ENCODE measurements at places on chromosomes 16 and 17.

DNA sequence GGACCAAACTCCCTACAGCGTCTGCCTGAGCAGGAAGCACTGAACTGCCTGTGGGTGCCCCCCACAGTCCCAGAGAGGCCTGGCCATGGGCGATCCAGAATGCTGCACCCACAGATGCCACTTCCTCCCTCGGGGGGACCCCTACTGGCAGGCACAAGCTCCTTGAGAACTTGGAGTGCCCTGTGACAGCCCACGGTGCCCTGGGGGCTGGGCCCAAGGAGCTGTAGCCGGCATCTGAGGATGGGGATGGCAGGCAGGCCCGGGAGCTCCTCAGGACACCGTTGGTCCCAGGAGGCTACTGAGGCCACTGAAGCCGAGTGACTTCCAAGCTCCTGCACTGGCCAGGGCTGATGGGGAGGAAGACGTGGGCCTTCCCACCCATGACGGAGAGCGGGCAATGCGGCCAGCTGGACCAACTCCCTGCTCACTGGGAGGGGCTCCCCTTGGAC is 15.1 kb upstream of the RASD1 start:
- DNase-seq, result no peak

- DNase-seq, result no peak
Measured at GRCh38 chr17:67393809-67394397, 16.8 kb downstream of the PITPNC1 start.

DNA sequence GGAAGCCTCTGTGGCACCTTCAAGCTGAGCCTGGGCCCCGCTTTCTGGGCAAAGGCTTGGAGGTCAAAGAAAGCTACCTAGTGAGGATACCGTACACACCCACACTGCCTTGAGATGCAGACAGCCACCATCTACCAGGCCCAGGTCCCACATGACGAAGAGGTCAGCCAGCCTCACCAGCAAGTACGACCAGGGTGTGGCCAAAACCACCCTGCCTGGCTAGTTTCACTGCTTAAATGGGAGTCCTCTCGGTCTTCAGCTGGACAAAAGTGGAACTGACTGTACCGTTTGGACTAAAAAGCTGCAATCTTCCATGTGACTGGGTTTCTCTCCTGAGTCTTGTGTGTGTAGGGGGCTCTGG is 21.6 kb downstream of the VASN start:
- no peak for DNase-seq

- no peak for DNase-seq
Measured at GRCh38 chr17:41511116-41511515, 5.7 kb upstream of the KRT13 start.

DNA sequence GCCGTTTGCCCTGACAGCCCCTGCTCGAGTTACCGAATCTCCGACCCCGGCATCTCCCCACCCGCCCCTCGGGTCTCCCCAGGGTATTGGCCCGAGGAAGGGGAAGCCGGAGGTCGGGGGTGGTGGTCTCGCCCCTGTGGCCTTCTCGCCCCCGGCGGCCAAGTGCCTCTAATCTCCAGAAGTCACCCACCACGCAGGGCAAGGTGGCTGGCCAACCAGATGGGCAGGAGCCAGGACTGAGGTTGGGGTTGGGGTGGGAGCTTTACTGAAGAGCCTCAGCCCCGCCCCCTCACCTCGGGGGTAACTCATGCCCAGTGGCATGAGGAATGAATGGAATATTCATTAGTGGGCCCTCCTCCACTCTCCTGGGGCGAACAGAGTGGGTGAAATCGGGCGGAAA is 637 bp downstream of the DHRS11 start:
- no peak for DNase-seq

DNA sequence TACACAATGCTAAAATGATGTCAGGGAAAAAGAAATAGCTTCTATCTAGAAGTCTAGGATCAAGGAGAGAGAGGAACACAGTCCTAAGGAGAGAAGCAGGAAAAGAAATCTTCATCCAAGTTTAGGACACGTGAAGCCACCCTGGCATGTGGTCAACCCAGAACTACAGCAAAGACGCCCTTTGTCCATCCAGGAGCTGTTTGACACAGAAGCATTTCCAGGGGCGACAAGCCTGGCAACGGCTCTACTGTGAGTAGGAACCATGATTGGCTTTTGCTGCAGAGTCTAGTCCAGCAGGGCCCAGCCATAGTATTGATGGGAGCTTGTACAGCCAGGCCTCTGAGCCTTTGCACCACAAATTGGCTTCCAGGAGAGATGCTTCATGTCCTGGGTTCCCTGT is 185.4 kb upstream of the RPL38 start:
- no peak for DNase-seq

GRCh38 chr16:82040296-82040695 is 5.2 kb downstream of the HSD17B2 start:
- DNase-seq, result no peak

- peak; percentile 78 for DNase-seq
Measured at GRCh38 chr17:75345514-75346167, 56.4 kb upstream of the SLC25A19 start.

GRCh38 chr16:79171931-79172705 is 428.4 kb downstream of the MAF start:
- no peak for DNase-seq

GRCh38 chr17:73170324-73170723 is 5.5 kb downstream of the SSTR2 start:
- DNase-seq, result no peak

DNA sequence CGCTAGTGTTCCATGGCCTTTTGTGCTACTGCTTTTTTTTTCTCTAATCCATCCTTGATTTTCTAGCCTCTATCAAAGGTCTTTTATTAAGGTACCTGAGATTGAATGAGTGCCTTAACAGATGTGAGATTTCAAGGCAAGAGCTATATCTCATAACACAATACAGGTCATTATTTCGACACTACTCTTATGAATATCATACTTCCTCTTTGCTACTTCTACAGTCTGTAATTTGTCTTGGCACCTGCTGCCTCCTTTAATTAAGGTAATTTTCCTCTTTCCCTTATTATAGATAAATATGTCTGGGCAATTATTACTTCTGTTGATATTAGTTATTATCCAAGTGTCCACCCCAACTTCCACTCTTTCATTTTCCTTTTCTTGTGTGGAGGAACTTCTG is 5.3 kb downstream of the KRT28 start:
- no peak for DNase-seq

DNA sequence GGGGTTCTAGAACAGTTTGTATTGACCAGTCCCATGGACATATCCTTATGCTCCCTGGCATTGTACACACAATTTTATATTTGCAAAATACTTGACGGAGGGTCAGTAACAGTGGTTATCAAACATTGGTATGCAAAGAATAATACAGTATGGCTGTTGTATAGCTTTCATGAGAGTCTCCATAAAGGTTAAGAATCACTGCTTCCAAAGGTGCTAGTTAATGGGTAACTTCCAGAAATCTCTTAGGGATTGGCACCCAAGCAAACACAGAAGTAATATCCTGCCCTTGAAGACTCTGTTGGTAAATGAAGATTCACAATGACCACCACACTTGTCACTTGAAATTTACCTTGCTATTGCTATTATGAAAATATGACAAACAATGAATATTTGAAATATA is 239.2 kb downstream of the ZFHX3 start:
- DNase-seq, result no peak

DNA sequence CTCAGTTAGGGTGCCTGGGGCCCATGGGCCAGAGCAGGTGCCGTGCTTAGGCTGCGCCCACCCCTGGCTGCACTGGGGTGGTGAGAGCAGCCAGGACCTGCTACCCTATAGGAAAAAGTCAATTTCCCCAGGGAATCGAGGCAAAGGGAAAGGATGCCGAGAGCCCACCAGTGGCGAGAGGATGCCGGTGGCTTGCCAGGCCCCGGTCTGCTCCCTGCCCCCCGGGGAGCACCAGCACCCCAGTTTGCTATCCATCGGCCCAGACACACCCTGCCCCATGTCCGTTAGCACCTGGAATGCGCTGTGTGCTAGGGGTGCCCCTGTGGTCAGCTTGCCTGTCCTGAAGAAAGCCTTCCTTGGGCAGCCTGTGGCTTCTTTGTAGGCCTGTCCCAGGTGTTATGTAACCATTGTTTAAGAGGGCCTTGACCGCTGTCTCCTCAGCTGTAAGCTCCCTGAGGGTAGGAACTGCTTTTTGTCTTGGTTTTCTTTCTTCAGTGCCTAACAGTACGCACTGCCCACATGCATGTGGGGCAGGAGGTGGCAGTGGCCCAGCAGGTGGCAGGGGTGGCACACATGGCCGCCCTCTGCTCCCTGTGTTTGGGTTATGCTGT is 40.8 kb downstream of the NT5M start:
- no peak for DNase-seq

DNA sequence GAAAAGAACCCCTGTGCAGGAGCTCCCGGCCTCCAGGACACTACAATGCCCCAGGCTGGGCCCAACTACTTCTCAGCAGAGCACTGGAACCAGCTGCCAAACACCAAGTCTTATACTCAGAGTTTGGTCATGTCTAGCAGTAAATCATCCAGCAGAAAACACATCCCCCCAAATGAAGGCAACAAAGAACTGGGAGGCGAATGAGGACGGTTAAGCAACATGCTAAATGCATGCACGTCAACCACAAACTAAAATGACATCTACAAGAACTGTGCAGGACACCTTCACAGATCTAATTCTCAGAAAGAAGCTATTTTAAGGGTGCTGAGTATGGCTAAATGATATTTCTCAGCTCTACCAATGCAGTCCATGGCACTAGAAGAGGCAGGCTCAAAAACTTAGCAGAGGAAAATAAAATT is 7.6 kb upstream of the IRX5 start:
- DNase-seq, result no peak

GRCh38 chr17:44900894-44901293 is 1.6 kb upstream of the EFTUD2 start:
- DNase-seq, result no peak

- DNase-seq, result no peak
Measured at GRCh38 chr16:17138801-17139200, 332.0 kb downstream of the XYLT1 start.

- DNase-seq, result no peak
Measured at GRCh38 chr16:3774156-3774767, 56.9 kb upstream of the TRAP1 start.

- DNase-seq, result no peak
Measured at GRCh38 chr16:732936-733335, 6.0 kb downstream of the HAGHL start.

DNA sequence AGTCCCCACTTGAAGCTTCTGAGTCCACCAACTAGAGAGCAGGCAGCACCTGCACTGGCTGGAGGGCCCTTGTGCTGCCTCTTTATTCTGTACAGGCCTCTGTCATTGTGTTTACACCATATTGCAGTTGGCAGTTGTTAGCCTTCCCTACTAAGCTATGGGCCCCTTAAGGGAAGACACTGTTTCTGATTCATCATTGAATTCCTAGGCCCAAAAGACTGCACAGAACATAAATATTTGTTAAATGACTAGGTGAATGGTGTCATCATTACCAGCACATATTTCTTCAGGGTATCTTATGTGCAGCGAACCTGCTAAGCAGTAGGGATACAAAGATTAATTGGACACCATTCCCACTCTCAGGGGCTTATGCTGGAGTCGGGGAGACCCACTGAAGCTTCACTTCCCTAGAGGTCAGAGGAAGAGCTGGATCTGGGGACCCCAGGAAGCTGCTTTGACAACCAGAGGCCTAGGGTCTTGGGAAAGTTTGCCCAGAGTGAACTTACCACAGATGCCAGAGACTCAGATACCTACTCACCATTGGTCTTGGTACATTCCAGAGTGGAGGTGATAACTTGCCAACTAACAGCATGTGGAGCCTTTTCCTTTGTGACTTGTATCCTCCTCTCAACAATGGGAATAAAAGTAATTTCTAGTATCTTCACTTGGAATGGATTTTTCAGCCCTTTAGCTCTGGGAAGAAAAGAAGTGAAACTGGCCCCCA is 28.7 kb upstream of the DDX52 start:
- no peak for DNase-seq

DNA sequence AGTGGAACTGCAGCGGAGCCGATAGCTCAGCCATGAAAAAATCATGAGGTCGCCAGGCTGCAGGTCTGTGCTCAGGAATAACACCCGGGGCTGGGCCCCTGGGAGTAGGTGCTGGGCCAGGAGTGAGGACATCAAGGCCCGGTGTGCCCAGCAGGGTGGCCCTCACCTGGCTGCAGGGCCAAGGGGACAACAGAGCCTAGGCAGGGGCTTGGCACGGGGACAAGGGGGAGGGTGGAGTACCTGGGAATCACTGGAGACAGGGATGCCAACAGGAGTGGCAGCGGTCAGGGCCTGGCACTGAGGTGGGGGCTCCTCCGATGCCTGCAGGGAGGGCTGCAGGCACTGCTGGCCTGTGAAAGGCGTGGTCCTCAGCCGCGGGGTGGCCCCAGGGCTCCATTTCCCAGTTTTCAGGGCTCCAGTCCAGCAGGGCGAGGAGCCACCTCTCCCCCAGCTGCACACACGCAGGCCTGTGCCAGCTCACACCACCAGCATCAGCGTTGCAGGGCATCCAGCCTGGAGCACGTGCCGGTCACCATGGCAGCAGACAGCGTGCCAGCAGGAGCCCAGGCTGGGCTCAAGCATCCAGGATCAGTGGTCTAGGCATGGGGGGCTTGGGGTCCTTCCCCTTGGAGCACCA is 4.7 kb upstream of the FSCN2 start:
- no peak for DNase-seq

- no peak for DNase-seq
Measured at GRCh38 chr16:48132696-48133095, 23.1 kb downstream of the ABCC12 start.

DNA sequence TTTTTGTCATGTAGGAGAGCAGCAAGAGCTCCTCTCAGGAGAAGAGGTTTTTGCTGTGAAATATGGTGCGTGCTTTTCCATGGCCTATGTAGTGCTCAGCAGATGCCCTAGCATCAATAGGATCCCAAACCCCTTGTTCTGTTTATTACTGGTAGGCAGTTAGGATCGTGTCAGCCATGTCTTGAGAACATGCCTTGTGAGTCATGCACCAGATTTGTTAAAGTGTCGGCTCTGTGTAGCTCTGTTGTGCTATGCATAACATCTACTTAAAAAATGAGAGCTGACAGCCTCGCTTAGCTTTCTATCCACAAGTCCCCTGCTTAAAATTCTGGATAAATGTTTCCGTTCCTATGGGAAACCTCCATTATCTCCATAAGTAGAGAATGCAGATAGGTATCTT is 4.4 kb upstream of the EIF4A3 start:
- DNase-seq, result no peak

- no peak for DNase-seq
Measured at GRCh38 chr17:66268247-66268927, 34.0 kb upstream of the PRKCA start.

GRCh38 chr17:45030733-45031132 is 20.7 kb downstream of the DCAKD start:
- no peak for DNase-seq

DNA sequence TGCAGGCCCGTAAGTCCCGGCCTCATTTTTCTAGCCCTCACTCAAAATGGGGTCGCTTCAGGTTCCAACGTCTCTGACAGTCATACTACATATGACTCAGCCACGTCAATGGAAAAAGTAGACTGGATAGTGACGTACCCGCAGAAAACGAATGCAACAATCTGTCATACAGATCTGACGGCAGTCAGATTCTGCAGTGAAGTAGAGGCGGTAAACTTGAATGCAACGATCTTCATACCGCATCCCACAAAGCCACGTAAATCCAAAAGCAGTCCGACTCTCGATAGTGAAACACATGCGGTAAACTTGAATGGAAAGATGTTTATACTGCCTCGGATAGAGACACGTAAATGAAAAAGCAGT is 38.4 kb upstream of the ARL4D start:
- peak; percentile 86 for DNase-seq

Data from CD4-positive, CD25-positive, alpha-beta regulatory T cell (primary cell).